Caco-2 (cell line): ENCODE measurements at places on chromosomes 4 and X. TPM values are rescaled to one million over a fixed set of nuclear protein-coding genes. Genes with fewer than 3 reads are reported as not detected.

The NWD2 gene
- total RNA-seq: not detected in 2 replicates

The IL15 gene
- 0.37 TPM in 1 of 2 replicates, not detected in the other for total RNA-seq

The TEX11 gene
- 0.23 TPM in 1 of 2 replicates, not detected in the other for total RNA-seq

GRCh38 chr4:55554453-55555030 is 7.8 kb upstream of the CLOCK start:
- H3K27me3 ChIP-seq: no peaks in the 10 kb centered on the region
- 0 out of 2 replicates have a peak, but pooled peaks cover 5% of the 10 kb centered on the region for H3K4me1 ChIP-seq
- no peak overlapping the region for H3K27ac ChIP-seq
- no peak for DNase-seq
- H3K4me3 ChIP-seq: no peak overlapping the region

DNA sequence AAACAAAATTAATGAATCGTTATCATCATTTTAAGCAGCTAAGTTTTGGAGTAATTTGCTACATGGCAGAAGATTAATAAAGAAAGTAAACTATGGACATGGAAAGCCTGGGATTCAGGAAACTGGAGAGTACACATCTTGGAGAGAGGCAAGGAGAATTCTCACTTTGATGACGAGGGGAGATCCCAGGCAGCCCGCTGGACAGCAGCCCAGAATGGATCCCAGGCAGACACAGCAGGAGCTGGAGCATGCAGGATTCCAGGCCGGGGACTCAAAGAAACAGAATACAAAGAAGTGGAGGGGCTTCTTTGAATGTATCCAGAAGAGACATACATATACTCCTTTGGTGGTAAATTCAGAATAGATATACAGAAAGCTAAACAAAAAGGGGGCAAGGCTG is 118.0 kb upstream of the ATP6AP2 start:
- no peaks in the 10 kb centered on the region for H3K4me1 ChIP-seq
- no peak overlapping the region for H3K27ac ChIP-seq
- no peak for DNase-seq
- H3K36me3 ChIP-seq: no peaks in the 10 kb centered on the region
- H3K4me3 ChIP-seq: no peak overlapping the region

- H3K36me3 ChIP-seq: no peaks in the 10 kb centered on the region
- peak overlapping the region; percentile 12 for H3K27ac ChIP-seq
Measured at GRCh38 chrX:54178100-54178940, 4.7 kb downstream of the FAM120C start.
